ENCODE measurements at places on chromosomes 7 and 10.
A peak's percentile ranks its signal among the peaks of the same experiment; 100 is the strongest.

GRCh38 chr7:131606346-131607290 is 50.2 kb upstream of the PODXL start:
- no peaks in the 10 kb centered on the region for H3K36me3 ChIP-seq
- H3K4me3 ChIP-seq = no peak overlapping the region
- H3K4me1 ChIP-seq = no peaks in the 10 kb centered on the region
- no peaks in the 10 kb centered on the region for H3K27me3 ChIP-seq
- H3K27ac ChIP-seq = no peak overlapping the region

DNA sequence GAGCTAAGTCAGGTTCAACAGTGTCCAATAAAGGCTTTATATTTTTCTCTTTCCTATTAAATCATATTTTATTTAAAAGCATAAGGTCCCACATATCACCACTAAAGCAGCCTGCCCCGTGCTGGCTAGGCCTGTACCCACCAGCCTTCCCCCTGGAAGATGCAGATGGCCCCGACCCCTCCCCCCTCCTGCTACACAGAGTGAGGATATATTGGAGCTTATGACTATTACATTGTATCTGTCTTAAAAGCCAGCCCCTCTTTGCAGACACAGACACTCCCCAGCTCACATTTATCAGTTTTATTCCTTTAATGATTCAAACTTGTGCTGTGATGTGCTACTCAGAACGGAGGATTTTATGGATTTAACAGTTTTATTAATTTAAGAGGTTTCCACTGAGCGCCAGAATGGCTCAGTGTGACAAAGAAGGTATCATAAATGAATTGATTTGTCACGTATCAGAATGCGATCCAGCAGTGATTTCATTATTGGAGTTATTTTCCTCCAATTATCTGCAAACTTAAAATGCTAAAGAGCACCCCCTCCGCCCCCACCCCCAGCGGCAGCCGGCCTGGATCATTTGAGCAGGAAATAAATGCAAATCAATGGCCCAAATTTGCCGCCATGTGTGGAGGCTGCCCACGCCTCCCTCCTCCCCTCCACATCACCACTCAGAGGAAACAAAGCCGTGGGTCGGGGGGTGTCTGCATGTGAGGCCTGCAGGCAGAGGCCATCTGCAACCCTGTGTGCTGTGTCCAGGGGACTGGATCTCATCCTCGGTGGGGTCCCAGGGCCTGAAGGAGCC is 72.6 kb upstream of the ZMIZ1 start:
- no peak overlapping the region for H3K4me3 ChIP-seq
- no peaks in the 10 kb centered on the region for H3K36me3 ChIP-seq
- DNase-seq = no peak
- no peaks in the 10 kb centered on the region for H3K4me1 ChIP-seq
- H3K27ac ChIP-seq = no peak overlapping the region
- H3K27me3 ChIP-seq = no peaks in the 10 kb centered on the region

- no peak overlapping the region for H3K27ac ChIP-seq
- no peaks in the 10 kb centered on the region for H3K36me3 ChIP-seq
- no peaks in the 10 kb centered on the region for H3K27me3 ChIP-seq
Observed at GRCh38 chr10:78319841-78320240, 286.2 kb downstream of the RPS24 start.

GRCh38 chr7:24896031-24896501 is 83.9 kb downstream of the OSBPL3 start:
- H3K27me3 ChIP-seq = no peaks in the 10 kb centered on the region
- H3K4me3 ChIP-seq = no peak overlapping the region
- peaks cover 17% of the 10 kb centered on the region for H3K4me1 ChIP-seq
- no peak for DNase-seq

DNA sequence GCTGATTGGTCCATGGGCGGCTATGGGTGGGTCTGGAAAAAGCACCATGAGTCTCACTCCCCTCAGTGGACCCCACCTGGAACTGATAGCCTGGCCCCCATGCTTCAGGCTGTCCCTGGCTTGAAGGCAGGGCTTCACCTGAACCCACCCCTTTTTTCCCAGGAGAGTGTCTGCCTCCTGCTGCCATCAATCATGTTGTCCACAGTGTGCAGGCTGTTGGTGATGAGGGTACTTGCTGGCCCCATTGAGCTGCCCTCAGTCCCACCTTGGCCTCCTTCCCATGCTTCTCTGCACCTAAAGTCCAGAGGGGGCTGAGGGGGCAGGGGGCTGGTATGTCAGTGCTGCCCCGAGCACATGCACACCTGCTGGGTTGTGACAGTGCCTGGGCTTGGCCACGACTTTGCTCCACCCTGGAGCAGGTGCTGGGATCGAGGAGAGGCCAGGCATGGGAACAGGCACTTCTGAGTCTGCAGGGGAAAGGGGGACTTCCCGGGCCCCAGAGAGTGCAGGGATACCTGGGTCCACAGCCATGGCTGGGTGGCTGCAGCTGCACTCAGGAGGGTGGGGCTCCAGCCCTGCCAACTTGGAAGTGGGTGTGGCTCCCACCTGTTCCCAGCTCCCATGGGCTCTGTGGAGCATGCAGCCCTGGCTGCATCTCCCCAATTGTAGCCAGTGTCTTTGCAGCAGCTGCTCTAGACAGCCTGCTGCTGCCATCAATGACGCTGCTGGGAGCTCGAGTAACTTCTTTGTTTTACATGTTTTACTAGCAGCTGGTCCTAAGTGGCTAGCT is 56.9 kb downstream of the ADK start:
- H3K4me1 ChIP-seq = peaks cover 22% of the 10 kb centered on the region
- DNase-seq = no peak
- H3K27me3 ChIP-seq = no peaks in the 10 kb centered on the region
- H3K27ac ChIP-seq = no peak overlapping the region
- H3K36me3 ChIP-seq = no peaks in the 10 kb centered on the region

- DNase-seq = no peak
- H3K4me3 ChIP-seq = peak overlapping the region; percentile 18
- no peaks in the 10 kb centered on the region for H3K27me3 ChIP-seq
- H3K27ac ChIP-seq = peak overlapping the region; percentile 63
Observed at GRCh38 chr7:47405921-47406800, 175.8 kb downstream of the TNS3 start.

Data from vagina (tissue), 2 donors.